CD4-positive, CD25-positive, alpha-beta regulatory T cell (primary cell): ENCODE measurements at places on chromosomes 7 and 10. TPM values are rescaled to one million over a fixed set of nuclear protein-coding genes. Genes with fewer than 3 reads are reported as not detected.

TET1 gene
- polyA plus RNA-seq = 1.4 TPM

CASP7 gene
- polyA plus RNA-seq = 24.2 TPM

DPYSL4 gene
- not detected for polyA plus RNA-seq

CARD11 gene
- 10.8 TPM for polyA plus RNA-seq

FAM24B gene
- polyA plus RNA-seq = 5.5 TPM

PNLIPRP3 gene
- polyA plus RNA-seq = not detected

EIF5AL1 gene
- polyA plus RNA-seq = 0.22 TPM

LGI1 gene
- polyA plus RNA-seq = not detected

PIK3CG gene
- polyA plus RNA-seq = 19.5 TPM

PLEKHS1 gene
- not detected for polyA plus RNA-seq
